ENCODE measurements at places on chromosomes 5 and 9.

DNA sequence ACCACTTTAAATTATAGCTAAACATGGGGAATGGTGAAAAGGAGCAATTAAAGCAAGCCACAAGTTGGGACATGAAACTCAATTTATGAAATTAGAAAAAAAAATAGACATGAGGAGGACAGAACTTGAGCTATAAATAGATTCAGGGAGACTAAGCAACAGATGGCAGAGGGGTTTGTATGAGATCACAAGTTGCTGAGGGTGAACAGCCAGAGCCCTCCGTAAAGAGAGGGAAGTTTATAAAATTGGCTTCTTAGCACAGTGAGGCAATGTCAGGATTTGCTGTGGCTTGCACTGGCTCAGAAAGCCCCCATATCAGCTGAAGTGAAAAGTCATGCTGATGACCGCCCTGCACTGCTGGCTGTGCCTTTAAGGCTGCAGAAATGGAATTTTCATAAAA, 443.4 kb upstream of the CD180 start:
- no peak for DNase-seq

DNA sequence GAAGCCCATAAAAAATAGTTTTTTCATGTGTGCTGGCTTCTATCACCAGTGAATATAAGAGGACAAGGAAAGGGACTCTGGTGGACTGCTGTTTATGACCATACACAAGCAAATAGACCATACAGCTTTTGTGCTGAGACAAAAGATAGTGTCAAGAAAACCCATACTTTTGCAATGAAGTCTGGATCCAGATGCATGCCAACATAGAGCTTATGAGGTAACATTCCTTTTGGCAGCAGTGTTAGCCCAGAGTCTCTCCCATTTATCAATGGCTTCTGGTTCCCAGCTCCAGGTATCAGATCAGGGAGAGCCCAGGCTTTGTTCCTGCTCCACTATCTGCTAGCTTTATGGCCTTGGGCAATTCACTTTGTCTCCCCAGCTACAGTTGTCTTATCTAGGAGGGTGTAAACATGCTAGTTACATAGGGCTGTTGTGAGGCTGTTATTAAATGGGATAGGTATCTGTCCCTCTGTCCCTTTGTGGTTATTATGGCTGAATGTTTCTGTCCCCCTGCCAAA, 55.6 kb downstream of the CCDC192 start:
- DNase-seq: no peak

GRCh38 chr5:31916327-31916726, 257.8 kb downstream of the GOLPH3 start:
- DNase-seq: no peak

DNA sequence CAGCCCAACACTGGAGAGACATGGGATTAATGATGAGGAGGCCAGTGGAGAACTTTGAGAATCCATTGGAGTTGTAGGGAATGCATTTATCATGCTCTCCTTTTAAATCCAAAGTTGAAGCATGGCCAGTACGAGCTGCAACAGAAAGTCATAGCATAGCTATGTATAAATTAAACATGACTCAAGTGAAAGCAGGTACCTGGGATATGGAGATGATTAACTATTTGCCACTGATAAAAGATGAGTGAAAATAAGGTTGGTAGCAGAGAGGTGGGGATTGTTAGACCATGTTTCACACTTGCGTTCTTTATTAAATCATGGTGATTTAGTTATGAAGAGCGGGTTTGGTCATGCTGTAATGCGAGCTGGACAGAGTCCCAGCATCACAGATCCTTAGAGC, 189.6 kb downstream of the ARHGEF28 start:
- DNase-seq: no peak

DNA sequence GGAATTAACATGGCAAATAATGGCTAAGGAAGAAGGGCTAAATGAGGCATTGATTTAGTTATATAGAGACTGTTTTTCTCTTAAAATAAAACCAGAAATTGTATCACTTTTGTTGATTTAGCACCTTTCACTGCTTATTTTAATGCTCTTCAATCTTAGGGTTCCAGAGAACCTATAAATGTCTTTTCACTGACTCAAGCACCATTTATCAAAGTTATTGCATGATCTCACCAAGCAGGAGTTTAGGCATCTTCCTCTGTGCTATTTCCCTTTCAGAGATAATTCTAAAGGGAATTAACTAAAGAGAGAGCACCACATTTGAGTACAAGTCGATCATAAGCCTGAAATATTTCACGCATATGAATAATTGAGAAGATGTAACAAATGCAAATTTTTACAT, 357.1 kb downstream of the CDH18 start:
- no peak for DNase-seq

DNA sequence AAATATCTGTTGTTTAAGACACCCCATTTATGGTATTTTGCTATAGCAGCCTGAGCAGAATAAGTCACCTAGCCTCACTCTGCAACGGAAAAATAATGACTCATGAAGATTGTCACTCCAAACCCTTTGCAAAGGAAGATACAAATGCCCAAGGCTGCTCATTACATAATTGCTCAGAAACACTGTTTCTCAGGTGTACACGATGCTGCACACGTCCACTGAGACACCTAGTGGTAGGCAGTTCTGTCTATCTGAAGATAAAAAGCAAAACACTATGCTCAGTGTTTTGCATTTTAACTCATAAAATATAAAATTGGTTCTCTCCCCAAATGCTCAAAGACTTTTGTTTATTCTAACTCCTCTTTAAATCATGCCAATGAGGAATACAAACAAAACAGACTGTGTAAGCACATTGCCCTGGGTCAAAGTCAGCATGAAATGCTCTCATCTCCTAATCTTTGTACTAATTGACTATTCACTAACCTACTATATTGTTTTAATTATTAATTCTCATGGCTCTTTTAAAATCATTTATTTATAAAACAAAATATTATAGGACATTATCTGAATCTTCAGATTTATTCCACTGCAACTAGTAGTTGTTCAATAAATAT, 7.7 kb upstream of the TSLP start:
- peak; percentile 37 for DNase-seq

DNA sequence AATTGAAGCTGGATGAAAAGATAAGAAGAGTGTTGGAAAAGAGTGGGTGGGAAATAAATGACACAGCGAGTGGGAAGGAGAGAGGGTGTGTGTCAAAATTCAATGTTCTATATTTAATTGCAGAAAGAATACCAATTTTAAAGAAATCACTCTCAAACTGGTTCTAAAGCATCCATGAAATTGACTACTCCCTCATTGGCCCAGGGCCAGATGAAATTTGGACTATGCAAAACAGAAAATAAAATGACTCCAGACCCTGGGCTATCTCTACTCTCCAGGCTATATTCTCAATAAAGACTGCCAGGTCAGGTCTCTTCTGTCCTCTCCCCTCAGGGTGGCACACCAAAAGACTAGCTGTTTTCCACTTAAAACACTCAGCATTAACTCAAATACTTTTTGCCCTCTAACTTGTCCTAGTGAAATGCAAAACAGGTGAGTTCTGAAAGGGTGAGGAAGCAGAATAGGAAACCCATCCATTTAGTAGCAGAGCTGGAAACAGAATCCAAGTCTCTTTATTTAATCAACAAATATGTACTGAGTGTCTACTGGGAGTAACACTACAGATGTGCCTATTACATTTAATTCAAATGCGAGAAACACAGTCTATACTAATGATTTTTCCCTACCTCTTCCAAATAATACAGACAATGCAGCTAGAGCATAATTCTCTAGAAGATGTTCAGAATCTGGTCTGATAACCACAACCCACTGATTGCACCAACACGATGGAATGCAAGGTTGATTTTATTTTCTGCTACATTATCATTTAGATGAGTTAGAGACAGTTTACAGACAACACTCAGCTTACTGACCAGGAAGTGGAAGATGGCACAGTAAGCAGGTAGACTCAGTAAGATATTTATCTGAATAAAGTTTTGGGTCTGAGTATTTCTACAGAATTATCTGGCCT, 42.1 kb downstream of the EFCAB9 start:
- no peak for DNase-seq

GRCh38 chr5:132684922-132685720, 11.3 kb downstream of the IL4 start:
- DNase-seq: no peak

DNA sequence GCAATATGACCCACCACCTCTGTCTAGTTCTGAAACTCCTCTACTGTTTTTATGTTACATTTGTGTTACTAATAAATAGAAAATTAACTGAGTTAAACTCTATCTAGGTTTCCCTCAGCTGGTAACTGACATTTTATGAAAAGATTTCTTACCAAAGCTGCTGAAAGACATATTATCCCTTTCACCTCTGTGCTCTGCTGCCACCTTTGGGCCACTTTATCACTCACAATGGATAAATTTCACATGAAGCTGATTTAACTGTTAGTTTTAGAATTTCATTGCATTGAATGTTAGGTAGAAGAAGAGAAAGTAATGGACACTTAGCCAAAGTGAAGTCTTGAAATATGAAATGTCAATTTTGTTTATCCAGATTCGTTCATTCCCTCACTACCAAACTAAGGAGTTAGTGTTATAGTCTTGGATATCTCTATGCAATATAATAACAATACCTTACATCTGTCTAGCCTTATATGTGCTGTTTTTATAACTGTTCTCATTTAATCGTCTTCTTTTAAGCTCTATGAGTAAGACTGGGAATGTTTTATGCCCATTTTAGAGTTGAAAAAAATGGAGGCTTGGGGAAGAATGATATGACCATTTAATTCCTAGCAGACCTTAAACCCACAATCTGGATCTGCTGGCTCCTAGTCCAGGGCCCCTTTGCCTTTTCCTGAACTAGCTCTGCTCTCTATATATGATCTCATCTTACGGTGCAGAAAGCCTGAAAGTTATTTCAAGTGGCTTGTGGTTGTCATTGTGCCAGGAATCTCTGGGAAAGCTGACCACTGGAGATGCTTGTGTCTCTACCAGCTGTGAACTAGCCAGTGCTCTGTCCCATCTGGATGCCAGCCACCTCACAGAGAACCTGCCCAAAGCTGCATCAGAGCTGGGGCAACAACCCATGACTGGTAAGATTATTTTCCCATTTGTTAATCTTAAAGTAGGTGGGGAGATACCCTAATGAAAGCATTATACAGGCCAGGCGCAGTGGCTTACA, 97.1 kb downstream of the GOLPH3 start:
- DNase-seq: peak; percentile 44

DNA sequence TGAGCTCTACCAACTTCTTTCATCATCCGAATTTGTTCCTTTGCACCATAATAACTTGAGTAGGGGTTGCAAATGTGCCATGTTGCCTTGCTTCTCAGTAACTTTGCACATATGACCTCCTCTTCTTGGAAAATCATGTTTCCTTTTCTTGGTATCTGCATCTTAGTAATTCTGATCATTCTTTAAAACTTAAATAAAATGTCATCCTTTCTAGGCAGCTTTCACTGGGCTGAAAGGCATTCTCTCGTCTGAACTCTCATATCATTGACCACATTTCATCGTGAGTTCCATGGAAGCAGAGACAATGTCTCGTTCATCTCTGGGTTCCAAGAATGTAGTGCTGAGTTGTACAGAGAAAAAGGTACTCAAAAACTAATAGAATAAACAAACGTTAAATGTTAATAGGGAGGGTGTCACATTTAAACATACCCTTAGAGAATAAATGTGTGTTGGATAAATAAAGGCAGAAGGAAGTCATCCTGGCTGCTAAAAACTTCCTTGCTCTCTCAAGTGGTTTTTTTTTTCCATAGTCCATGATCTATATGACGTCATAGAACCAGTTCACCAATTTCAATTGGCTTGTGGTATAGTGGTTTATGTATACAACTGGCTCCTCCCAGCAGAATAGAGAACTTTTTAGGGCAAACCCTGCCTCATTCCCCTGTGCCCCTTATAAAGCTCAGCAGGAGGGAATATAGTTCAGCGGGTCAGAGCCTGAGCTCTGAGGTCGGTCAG, 218.1 kb upstream of the TRIM32 start:
- no peak for DNase-seq

DNA sequence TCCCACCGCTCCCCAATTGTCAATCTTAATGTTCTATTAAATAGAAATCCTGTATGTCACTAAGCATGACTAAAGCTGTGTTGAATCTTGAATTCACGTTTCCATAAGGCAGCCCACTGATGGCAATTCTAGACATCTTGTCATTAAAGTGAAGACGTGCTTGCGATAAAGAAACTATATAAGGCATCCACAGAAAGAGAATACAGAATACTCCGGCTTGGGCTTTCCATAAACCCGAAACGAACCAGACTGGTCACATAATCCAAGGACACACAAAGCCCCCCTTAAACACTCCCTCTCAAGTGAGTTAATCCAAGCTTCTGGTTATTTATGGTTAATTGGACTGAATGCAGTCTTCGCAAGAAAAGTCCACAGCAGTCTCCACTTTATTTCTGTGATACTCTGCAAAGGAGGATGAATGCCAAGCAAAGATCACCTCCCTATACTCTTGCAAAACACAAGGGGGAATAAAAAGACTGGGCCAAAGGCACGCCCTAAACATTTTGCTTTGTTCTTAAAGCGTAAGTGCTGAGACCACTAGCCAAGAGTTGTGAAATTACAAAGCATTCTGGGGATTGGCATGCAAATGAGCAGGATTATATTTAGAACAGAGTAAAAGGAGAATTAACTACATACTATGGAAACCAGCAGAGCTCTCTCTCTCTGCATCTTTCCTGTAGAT, 54.7 kb downstream of the DPYSL3 start:
- no peak for DNase-seq

- DNase-seq: no peak
Observed at GRCh38 chr5:40220260-40220659, 459.5 kb upstream of the PTGER4 start.

DNA sequence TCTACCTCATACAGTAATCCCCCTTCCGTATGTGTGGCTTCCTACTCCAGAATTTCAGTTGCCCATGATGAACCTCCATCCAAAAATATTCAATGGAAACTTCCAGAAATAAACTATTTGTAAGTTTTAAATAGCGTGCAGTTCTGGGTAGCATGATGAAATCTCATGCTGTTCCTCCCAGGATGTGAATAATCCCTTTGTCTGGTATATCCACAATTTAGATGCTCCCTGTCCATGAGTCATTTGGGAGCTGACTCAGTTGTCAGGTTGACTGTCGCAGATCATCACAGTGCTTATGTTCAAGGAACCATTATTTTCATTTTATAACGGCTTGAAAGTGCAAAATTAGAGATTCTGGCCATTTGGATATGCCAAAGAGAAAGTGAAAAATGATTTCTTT, 290.1 kb upstream of the CDH9 start:
- peak; percentile 78 for DNase-seq

All from urothelium cell line (cell line).